Islet precursor cell (in vitro differentiated cells): ENCODE measurements at places on chromosomes 7 and 10.

DNA sequence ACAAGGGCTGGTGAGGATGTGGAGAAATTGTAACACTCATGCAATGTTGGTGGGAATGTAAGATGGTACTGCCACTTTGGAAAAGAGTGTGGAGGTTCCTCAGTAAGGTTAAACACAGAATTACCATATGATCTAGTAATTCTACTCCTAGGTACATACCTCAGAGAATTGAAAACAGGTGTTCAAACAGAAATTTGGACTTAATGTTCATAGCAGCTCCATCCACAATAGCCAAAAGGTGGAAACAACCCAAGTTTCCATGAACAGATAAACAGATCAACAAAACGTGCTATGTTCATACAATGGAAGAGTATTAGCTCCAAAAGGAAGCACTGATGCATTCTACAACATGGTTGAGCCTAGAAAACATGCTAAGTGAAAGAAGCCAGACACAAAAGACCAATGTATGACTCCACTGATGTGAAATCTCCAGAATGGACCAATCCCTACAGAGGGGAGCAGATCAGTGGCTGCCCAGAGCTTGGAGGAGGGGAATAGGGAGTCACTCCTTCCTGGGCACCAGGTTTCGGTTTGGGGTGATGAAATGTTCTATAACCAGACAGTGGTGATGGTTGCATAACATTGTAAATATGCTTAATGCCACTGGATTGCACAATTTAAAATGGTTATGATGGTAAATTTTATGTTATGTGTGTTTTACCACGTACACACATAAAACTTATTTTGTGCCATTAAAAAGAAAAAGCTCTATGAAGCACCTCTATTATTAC lies 5.7 kb upstream of the WDR86 start:
- no peak for DNase-seq

DNA sequence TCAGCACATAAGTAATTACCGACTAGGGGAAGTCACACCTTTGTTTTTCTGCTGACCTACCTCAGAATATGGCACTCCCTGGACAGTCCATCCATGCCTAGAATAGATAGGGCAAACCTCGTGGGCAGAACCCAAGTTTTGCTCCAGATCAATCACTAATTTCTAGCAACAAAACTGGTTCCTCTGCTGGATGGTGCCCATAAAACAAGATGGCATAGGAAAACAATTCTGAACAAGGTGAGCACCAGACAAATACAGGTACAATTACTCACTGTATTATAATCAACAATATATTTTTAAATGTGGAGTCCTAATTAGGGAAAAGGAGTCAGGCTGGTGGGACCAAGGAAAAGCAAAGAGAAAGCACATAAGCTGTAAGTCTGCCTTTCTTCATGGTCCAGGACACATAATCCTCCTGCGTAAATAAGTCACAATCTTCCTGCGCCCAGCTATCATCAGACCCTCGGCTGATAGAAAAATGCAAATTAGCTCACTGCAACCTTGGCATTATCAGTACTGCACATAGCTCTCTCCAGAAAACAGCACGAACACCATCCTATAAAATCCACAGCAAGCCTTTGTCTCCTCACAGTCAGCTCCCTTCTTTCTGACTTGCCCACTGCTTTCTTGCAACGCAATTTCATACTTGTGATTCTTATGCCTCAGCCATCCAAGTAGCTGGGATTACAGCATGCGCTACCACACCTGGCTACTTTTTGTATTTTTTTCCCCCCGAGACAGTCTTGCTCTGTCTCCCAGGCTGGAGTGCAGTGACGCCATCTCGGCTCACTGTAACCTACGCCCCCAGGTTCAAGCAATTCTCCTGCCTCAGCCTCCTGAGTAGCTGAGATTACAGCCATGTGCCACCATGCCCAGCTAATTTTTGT lies 15.1 kb downstream of the URGCP start:
- no peak for DNase-seq

DNA sequence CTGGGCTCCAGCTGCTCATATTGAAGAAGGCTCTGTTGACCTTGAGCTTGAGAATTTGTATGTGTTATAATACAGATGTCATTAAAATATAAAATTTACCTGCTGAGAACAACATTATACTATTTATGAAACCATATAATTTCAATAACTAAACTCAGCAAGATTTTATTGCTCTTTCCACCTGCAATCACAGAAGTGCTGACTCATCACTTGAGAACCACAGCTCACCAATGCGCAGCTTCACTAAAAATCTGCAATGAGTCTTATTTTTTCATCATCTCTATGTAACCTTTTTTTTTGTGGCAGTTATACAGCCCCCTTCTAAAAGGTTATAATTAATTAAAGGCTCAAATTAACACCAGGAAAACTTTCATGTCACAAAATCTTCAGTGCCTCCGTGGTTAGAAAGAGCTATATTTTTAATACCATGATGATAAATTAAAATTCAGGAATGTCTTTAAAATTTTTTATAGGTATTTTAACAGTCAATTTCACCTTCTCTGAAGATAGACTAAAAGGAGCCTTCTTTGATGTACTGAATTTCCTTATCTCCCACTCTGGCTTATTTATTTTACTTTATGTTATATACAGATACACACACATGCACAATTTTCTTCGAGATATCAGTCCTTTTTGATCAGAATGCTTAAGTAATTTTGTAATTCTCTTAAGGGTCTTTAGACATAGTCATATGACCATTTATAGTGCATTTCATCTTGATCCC lies 102.7 kb downstream of the EVX1 start:
- DNase-seq, result no peak

- peak; percentile 45 for DNase-seq
Measured at GRCh38 chr10:124294811-124295770, 123.6 kb downstream of the OAT start.

DNA sequence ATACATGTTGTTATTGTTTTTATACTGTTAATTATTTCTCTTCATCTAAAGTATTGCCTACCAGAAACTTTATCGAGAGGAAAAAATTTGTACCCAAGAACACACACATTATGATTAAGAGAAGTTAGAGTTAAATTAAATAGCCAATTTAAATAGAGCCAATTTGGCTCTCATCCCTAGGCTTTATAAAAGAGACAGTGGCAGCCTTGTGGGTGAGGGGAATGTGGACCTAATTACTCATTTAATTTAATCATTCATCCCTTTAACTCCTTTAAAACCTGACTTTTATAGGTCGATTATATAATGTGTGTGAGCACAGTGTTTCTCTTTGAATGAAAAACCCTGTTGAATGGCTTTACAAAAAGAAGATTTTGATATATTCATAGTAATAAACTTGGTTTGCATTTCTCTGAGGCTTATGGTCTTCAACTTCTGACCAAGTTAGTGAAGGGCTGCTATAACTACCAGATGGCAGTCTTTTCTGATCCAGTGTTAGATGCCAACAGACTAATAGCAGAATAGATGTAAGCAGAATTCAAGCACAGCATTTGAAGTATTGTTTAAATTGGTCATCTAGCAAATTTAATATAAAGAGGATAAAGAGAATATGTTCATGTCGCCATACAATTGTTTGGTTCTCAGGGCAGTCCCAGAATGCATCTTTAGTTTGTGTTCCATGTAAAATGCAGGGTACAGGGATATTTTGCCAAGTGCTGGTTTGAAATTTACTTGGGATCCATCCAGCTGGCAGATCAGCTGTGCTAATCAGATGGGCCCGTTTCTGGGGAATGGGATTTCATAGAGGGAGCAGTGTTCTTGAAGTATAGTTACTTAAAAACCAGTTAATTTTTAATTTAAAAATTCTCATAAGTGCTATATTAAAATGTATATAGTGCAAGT lies 25.3 kb downstream of the ADD3 start:
- no peak for DNase-seq

DNA sequence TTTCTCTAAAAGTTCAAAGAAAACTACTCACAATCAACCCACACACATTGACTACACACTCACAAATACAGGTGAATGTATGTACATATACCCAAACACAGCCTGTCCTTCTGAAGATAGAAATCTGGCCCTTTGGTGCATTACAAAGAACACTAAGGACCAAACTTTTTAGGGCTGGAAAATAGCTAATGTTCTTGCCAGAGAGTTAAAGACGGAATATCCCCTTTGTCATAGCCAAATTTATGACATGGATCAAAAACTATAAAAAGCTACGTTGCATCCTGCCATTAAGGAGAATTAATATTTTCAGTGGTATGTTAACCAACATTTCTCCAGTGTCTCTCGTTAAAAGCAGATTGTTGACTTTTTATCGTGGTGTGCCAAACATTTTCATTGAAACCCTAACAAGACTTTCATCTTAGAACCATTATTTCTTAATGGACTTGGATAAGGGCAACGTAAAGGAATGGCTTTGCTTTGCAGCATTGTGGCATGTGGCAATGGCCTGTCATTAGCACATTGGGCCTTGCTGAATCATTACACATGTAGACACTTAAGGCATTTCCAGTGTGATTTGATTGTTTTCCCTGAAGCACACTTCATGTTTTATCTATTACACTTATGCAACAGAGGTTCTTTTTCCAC lies 150.9 kb upstream of the MEOX2 start:
- DNase-seq, result no peak

DNA sequence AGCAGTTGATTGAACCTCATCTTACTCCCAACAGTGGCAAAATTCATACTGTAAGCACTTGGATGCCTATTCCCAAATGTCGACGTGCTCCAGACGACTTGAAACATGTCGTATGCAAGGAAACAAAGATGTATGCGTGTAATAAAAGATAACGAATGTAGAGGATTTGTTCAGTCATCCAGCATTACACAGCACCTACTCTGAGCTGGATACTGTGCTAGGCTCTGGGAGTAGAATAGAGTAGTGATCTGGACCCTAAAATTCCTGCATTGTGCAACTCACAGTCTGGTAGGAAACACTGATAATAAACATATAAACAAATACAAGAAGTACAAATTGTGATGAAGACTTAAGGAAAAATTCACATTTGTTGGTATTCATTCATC lies 5.6 kb upstream of the TBX20 start:
- DNase-seq, result no peak

DNA sequence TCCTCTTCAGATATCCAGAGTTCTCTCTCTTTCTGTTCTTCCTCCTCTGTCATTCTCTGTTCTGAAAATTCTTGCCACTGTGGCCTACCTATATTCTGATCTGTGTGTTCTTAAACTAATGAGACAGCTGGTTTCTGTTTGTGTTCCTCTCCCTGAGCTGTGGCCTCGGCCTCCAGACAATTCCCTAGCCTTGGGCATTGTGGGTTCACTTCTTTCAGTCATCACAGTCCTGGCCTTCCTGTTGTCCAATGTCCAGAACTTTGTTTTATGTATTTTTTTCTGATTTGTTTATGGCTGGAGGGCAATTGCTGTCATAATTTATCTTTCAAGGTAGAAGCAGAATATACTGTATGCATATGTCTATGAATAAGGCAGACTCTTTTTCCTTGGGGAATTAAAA lies 173.2 kb upstream of the MTPN start:
- no peak for DNase-seq

DNA sequence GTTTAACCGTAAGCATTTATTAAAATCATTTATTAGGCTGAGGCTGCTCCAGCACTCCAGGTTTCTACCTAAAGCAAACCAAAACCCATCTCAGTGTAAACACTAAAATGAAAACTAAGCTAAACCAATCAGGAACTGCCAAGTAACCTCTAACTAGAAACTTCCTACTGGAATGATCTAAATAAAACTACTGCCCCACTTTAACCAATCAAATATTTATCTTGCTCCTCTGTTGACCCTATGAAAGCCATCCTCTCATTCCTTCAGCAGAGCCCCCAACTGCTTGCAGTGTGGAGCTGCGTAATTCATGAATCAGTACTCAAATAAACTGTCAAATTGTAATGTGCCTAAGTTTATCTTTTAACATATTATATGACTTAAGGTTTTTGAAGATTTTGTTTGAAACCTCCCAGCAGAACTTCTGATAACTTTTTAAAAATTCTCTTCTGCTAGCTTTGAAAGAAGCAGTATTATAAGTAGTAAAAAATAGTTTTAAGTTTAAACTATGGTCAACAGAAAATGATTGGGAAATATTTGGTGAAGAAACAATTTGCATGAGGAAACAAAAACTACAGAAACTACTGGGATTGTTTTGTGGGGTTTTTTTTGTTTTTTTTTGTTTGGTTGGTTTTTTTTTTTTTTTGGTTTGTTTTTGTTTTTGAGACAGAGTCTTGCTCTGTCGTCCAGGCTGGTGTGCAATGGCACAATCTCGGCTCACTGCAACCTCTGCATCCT lies 47.4 kb downstream of the GPR37 start:
- no peak for DNase-seq

DNA sequence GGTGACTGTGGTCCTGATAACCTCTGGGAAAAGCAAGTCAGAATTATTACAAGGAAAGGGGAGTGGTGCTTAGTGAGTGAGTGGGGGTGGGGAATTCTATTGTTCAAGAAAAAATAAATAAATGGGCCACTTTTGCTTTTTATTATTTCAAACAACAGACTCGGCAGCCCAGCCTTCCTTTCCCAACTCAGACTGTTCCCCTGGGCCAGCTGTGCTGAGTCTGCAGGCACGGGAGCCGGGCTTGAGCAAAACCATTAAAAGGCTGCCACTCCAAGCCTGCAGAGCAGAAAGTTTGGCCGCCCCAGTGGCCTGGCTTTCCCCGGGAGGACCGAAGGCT lies 90.0 kb downstream of the PLXNA4 start:
- DNase-seq, result no peak

DNA sequence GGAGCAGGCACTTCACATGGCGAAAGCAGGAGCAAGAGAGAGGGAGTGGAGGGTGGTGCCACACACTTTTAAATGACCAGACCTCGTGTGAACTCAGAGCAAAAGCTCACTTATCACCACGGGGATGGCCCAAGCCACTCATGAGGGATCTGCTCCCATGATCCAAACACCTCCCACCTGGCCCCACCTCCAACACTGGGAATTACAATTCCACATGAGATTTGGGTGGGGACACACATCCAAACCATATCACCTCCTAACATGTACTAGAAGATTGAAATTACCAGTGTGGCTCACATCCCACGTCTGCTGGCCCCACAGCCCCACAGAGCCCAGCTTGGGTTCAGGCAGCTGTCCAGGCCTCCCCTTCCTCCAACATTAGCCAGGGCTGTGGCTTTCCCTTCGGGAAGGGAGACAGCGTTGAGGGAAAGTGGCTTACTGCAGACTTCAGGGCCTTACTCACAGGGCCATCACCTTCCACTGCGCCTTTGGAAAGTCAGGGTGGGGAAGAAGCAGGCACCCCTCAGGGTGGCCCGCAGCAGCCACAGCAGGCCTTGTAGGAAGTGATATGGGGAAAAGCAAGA lies 7.7 kb downstream of the DEPP1 start:
- no peak for DNase-seq

GRCh38 chr7:78172267-78172757 lies 373.7 kb downstream of the PHTF2 start:
- no peak for DNase-seq

- DNase-seq, result no peak
Measured at GRCh38 chr10:124546957-124547646, 85.5 kb downstream of the LHPP start.
